ENCODE measurements at places on chromosomes 6 and 20.

DNA sequence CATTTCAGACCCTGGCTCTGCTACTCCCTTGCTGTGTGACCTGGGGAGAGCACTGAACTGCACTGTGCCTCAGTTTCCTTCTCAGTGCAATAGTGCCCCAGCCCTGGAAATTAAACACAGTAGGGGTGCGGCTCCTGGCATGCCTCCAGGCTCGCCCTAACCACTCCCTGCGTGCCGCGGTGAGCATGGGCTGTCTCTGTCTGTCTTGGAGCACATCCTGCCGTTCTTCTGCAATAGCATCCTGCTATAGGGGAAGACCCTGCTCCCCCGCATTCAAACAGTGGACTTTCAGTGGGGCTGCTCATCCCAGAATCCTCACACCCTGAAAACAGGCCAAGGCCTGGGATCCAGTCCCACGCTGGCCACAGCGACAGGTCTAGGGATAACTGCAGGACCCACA is 129.5 kb downstream of the FOXC1 start:
- DNase-seq = no peak

GRCh38 chr6:82617648-82618047 is 254.0 kb downstream of the TPBG start:
- no peak for DNase-seq

- DNase-seq = no peak
Measured at GRCh38 chr20:38600057-38600456, 1.6 kb upstream of the ARHGAP40 start.

DNA sequence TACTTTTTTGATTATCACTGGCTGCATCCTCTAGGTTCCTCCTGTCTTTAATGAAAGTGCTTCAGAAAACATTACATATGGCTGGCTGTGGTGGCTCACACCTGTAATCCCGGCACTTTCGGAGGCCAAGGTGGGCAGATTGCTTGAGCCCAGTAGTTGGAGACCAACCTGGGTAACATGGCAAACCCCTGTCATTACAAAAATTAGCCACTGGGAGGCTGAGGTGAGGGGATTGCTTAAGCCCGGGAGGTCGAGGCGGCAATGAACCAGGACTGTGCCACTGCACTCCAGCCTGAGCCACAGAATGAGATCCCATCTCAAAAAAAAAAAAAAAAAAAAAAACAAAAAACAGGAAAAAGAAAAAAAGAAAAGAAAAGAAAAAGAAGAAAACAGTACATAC is 35.3 kb downstream of the BEND3 start:
- no peak for DNase-seq

- no peak for DNase-seq
Measured at GRCh38 chr20:47129306-47129705, 227.2 kb downstream of the ZMYND8 start.

GRCh38 chr6:129590408-129591022 is 119.5 kb downstream of the ARHGAP18 start:
- DNase-seq = peak; percentile 62

DNA sequence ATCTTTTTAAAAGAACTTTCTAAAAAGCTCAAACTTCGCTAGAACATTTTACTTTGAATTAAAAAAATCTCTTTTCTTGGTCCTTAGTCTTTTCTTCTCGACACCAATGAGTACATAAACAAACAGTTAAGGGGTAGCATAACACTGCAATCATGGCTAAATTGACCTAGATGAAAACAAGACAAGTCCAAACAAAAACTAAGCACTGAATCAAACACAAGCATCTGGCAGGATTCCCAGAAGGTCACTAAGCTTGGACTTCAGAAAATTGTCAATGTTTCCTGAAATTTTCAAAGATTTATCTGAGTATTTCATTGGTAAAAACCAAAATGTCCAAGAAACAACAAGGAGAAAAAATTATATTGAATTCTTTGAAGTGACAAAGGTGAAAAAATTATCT is 5.0 kb downstream of the COL21A1 start:
- DNase-seq = no peak

GRCh38 chr6:139925894-139926641 is 551.6 kb upstream of the CITED2 start:
- no peak for DNase-seq

- peak; percentile 83 for DNase-seq
Measured at GRCh38 chr6:143441680-143442545, 8.6 kb downstream of the ADAT2 start.
